NCI-H1436 treated with DMSO at 0.1 percent for 48 hours (cell line): ENCODE measurements at places on chromosomes 16 and 17.

DNA sequence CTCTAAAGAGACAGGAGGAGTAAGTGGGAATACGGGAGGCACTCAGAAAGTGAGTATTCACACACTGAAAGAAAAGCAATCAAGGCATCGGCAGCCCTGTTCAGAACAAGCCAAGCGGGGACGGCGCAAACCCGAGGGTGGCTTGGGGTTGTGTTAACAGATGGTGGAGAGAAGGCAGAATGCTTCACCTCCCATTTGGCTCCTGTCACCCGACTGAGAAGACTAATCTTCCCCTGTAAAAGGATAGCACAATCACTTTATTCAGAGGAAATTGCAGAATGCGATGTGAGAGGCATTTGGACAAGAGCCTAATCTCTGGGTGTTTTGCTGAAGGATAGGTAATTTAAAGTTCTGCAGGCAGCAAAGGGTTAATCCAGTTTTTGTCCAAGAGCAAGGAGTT lies 119.3 kb upstream of the WSCD1 start:
- no peak for DNase-seq

DNA sequence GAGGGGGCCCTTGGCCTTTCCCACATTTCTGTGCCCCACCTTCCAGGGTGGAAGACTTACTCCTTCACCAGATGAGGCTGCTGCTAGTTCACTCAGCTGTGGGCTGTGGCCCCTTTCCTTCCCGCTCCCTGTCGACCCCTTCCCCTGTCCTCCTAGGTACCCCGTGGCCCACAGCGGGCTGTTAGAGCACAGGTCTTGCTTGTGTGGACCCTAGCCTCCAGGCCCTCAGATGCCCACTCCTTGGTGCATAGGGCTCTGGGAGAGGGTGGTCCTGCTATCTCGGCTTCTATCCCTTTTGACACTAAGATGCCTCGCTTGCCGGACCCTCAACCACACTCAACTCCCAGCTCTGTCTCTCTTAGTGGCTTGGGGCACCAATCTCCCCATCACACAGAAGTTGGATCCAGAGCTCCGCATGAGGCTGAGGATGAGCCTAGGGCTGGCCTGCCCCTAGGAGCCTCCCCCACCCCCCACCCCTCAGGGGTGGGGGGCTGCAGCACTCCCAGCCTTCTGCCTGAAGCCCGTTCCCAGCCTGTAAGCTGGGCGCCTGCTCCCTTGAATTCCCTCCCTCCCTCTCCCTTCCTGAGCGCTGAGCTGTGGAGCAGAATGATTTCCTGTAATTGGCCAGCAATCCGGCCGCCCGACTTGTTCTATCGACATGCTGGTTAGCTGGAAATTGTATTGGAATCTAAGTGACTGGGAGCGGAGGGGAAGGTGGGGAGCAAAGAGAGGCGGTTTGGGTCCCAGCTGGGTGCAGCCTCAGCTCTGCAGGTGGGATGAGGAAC lies 30.9 kb downstream of the DCAKD start:
- no peak for DNase-seq

GRCh38 chr16:80273635-80274538 lies 266.9 kb upstream of the DYNLRB2 start:
- no peak for DNase-seq

- no peak for DNase-seq
These were observed 195.4 kb upstream of the C17orf78 start for GRCh38 chr17:37180376-37180775.

DNA sequence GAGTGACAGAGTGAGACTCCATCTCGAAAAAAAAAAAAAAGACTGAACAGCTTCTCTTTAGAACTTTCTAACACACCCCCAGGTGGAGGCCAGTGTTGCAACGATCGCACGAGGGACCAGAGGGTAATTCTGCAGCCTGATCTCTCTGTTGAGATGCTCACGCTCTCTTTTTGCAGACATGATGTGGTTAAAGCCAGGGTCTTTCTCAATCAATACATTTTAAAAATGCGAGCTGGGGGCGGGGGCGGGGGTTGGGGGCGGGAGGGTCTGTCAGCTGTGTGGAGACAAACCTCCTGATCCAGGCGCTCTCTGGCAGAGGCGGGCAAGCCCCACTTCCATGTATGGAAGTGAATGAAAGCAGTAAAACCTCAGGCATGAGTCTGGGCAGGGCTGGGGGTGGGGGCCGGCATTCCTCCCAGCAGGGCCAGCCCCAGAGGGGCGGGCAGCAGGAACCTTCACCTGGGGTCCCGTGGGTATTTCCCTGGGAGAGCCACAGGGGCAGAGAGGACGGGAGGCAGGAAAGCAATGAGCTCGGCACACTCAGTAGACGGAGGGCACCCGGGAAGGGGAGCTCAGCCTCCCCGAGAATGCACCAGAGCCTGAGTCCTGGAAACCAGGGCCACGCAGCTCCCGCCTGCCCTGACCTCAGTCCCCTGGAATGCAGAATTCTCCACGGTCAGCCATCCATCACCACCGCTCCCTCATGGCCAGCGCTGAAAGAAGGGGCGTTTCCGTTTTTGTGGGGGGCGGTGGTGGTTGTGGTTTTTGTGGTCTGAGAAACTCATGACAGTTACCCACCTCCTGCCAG lies 28.0 kb downstream of the NXN start:
- no peak for DNase-seq

GRCh38 chr17:4536742-4537411 lies 18.3 kb downstream of the MYBBP1A start:
- no peak for DNase-seq

DNA sequence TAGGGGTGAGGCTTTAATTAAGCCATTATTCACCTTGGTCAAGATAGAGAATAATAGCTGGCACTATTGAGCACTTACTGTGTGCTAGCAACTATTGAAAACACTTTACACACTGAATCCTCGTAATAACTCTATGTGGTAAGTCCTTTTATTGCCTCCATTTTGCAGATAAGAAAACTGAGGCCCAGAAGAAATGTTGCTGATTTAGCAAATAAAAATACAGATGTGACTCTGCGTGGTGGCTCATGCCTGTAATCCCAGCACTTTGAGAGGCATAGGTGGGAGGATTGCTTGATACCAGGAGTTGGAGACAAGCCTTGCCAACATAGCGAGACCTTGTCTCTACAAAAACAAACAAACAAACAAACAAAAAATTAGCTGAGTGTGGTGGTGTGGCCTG lies 19.4 kb downstream of the OTOA start:
- DNase-seq: no peak

GRCh38 chr16:49543631-49543946 lies 170.0 kb downstream of the C16orf78 start:
- no peak for DNase-seq

- no peak for DNase-seq
These were observed 37.6 kb downstream of the SNX11 start for GRCh38 chr17:48144976-48145798.

- no peak for DNase-seq
These were observed 15.4 kb upstream of the CLEC18A start for GRCh38 chr16:69935740-69936139.

DNA sequence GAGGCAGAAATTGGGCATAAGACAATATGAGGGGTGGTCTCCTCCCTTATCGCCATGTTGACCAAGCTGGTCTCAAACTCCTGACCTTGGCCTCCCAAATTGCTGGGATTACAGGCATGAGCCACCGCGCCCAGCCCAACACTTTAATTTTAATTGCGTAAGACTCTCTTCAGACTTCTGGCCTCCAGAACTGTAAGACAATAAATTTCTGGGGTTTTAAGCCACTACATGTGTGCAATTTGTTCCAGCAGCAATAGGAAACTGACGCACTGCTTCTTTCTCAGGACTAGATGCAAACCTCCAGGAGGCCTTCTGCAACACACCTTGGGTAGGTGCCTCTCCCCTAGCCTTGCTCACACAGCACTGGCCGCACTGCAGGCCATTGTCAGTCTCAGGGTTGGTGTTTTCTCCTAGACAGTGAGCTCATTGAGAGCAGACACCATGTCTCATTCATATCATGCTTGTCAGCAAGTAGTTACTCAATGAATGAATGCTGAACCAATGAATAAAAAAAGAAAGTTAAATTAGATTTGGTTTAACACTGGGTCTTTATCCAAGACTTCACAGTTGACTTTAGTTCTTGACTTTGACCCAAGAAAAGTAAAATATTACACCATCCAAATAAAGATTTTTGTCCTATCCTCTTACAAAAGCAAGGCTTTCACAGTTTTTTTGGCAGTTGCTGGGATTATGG lies 5.5 kb upstream of the ACSF2 start:
- DNase-seq: no peak

DNA sequence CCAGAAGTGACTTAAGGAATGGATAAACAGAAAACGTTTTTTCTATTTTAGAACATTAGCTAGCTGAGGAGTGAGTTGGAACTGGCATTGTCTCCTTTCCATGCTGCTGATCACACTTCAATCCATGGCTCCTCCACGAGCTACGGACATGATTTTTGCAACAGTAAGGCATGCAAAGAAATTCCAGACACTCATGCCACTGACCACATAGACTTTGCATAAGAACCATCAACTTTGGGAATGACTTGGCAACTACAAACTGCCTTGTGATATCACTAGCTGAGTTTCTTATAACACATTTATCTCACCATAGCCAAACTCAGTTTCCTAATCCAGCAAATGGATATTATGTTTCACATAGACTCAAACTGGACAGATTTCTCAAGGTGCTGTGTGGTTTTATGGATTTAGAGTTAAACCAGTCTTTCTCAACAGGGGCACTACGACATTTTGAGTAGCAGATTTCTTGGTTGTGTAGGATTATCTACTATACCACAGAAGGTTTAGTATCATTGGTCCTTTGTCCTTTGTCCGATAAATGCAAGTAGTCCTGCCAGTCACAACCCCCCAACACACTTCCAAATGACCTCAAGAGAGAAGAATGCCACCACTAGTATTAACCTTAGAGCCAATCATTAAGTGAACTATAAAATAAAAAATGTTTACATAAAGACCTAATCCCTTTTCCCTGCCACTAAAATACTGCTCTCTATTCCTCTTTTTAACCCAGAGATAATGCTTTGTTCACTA lies 48.3 kb upstream of the C17orf78 start:
- DNase-seq: no peak

DNA sequence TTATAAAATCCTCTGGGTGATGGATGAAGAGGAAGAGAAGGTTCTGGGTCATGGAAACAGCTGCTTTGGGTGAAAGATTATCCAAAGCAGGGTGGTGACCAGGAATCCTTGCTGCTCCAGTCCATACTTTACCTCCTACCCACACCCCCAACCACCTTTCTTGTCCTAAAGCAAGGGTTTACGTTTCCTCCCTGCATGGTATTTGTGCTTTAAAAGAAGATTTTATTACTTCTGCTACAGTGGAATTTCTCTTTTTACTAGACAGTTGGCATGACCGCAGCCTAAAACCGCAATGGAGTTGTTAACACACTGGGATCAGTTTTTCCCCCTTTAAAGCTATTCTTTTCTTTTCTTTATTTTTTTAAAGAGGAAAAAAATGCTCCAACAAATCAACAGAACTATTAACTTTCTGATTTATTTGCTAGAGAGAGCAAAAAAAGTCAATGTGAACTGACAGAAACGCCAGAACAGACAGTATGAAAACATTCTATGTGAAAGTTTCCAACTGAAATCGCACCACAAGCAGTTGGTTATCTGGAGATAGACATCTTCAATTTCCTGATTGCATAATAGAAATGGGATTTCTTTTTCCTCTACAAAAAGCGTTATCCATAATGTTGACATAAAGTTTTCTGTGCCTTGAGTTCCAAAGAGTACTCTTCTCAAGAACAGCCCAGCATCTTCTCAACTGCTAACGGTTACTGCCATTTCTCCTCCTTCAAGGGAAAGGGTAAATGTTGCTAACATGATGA lies 236.0 kb downstream of the IRX3 start:
- no peak for DNase-seq

- no peak for DNase-seq
These were observed 193.9 kb upstream of the PIRT start for GRCh38 chr17:11031787-11032186.

GRCh38 chr17:42640121-42640520 lies 19.0 kb upstream of the TUBG2 start:
- no peak for DNase-seq

DNA sequence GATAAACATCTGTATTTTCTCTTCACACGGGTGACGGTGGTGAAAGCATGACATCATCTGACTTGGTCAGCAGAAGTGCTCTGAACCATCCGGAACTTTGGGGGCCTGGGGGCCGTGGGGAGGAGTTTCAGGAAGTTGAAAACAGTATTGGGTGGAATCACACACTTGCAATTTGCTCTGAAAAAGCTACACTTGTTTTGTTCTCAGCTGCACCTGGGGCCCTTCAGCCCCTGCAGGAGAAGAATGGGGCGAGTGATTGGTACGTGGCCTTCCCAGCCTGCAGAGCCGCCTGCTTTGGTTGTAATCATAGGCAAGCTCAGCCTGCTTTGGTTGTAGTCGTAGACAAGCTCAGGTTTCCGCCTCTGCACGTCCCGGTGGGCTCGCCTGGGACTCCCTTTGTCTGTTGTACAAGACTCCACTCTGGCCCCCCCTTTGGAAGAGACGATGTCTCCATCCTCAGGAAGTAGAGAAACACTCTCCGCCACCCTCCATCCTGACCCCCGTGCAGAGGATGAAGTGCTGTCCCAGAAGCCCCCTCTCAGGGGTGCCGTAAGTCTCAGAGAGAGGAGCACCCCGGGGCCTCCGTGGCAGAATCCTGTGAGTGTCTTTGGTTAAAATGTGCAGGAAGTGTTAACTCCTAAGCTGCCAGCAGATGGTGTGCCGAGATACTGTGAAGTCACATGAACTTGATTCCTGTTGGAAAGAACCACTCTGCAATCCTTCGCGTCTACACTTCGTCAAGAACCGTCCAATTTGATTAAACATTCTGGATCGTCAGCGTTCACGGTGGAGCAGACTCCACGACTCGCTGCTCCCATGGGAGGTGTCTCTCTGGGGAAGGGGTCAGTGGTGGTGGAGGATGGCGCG lies 5.4 kb downstream of the BANP start:
- DNase-seq: no peak

- DNase-seq: no peak
These were observed 268.1 kb downstream of the NPIPA8 start for GRCh38 chr16:18068477-18068876.

DNA sequence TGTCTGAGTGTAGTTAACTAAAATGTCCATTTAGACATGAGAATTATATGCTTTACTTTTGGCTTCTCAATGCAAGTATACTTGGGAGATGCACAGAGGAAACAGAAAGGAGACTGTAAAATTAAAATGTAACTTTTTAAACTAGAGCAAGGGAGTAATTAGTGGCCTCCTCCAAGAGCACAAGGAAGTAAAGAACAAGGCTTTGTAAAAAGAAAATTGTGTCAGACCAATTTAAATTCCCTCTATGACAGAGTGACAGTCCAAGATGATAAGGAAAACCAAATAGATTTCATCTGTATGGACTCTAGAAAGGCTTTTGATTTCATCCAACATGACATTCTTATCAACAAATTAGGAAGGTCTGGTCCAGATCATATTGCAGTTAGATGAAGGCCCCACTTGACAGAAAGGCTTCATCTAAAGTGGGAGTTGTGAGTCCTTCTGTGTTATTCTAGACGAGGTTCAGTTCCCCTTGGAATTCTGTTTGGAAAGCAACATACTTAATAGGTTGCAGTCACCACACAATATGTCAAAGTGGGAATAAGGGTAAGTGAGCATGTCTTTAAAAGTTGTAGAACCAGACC lies 6.5 kb upstream of the CAPNS2 start:
- DNase-seq: no peak

DNA sequence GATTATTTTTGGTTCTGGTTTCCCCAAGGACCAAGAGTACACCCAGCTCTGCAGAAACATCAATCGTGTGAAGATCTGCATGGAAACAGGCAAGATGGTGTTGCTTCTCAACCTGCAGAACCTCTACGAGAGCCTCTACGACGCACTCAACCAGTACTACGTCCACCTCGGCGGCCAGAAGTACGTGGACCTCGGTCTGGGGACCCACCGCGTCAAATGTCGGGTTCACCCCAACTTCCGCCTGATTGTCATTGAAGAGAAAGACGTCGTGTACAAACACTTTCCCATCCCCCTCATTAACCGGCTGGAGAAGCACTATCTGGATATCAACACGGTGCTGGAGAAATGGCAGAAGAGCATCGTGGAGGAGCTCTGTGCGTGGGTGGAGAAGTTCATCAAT lies 67.4 kb upstream of the ENDOV start:
- no peak for DNase-seq
